Activated CD4-positive, alpha-beta T cell treated with anti-CD3 and anti-CD28 coated beads, Interleukin-2, amount 50 U/mL, for 24 hours (primary cell): ENCODE measurements at places on chromosomes 16 and 17.

DNA sequence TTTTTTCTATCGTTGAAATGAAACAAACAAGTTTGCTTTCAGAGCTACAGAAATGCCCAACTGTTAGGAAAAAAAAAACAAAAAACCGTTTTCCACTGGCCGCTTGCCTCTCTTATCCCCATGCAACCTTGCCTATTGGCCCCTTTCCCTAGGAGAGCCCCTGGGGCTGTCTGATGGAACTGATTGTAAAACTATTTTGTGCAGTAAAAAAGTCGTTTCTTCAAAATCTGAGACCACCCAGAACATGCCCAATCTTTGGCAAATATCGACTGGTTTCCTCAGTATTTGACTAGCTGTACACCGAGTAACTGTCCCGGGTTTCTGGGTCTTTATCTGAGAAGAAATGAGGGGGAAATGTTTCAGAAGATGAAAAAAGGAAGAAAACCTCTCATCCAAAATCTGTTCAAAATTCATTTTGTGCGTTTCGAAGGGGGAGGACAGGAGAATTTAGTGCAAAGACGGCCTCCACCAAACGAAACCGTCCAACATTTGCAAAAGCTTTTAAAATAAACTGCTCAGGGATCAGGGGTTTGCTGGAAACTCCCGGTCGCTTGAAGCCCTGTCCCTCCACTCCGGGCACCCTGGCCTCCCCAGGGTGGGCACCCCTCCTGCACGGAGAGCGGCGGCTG lies 1.1 kb upstream of the GNAO1 start:
- no peak for DNase-seq

DNA sequence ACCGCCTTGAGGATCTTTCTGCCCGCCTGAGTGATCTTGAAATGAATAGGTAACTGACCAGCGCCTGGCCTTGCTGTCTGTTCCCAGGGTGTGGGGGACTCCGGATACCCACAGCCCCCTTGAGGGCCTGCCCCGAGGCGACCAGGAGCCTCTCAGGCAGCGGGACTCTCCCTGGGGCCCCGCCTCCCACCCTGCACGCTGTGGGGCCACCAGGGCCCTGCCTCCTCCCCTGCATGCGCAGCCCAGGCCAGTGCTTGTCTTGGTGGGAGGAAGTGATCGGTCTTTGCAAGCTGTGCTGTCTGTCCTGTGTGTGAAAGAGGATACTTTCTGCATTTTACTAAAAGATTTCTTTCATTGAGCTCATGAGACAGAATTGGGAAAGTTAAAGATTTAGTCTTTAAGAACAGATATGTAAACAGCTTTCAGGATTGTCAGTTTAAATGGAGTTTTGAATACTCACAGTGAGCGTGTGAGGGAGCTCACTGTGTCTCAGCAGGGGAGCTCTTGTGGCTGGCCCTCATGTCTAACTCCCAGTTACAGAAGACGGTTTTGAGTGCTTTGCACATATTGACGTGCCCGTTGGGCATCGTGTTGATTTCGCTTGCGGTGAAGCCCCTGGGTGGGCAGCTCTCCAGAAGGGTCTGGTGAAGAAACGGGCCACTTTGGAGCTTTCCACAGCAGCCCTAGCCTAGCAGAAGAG lies 36.1 kb upstream of the CAPN15 start:
- DNase-seq, result no peak

GRCh38 chr16:19102187-19102872 lies 11.4 kb upstream of the ITPRIPL2 start:
- DNase-seq, result no peak

DNA sequence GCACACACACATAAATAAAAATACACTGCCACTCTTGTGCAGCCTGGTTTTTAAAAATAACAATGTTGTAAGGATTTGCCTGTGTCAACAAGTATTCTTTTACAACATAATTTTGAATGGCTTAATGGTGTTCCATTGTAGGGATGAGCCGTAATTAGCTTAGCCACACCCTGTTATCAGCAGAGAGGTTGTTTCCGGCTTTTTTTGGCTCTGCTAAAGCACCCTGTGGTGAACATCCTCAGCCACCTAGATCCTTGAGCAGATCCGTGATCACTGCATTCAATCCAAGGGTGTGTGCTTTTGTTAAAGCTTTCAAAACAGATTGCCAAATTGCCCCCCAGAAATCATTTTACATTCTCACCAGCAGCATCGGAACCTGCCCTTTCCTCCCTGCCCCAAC lies 7.0 kb downstream of the KATNB1 start:
- DNase-seq, result no peak

GRCh38 chr17:70120425-70120824 lies 45.4 kb downstream of the KCNJ16 start:
- DNase-seq, result no peak

- DNase-seq, result no peak
These were observed 68.0 kb downstream of the KNOP1 start for GRCh38 chr16:19649980-19650379.

DNA sequence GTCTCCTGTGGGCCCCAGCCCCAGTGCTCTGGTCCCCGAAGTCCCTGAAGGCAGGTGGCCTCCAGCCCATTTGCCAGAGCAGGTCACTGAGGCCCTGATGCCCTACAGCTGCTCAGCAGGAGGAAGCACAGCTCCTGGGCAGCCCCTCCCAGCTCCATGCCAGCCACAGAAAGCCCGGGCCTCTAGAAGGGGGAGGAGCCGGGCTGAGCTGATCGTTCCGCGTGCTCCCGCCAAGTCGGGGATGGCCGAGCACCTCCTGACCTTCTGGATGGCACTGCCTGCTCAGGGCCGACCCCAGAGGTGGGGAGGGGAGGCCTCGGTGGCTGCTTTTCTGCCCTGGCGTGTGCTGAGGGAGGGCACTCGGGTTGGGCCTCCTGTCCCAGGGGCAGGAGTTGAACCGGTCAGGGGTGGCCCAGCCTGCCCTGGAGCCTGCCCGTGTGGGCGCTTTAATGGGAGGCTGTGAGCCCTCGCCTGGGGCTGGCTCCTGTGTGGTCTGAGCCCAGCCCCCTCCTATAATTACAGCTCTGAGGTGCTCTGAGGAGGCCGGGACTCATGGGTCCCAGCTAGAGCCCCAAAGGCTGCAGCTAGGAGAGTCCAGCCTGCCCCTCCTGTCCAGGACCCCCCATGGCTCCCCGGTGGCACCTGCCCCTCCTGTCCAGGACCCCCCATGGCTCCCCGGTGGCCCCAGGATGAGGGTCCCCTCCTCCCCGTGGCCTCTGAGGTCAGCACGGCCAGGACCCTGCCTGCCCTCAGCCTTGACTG lies 29.7 kb downstream of the ZFPM1 start:
- no peak for DNase-seq

- no peak for DNase-seq
These were observed 265.1 kb downstream of the WWOX start for GRCh38 chr16:78364556-78364880.

- DNase-seq, result no peak
These were observed 60.3 kb upstream of the LHX1 start for GRCh38 chr17:36876966-36877365.

- DNase-seq, result peak; percentile 82
These were observed 1.5 kb downstream of the HCFC1R1 start for GRCh38 chr16:3022208-3022683.

- DNase-seq, result no peak
These were observed 120.6 kb downstream of the GOSR1 start for GRCh38 chr17:30597776-30598288.

- DNase-seq, result no peak
These were observed 49.8 kb upstream of the USP7 start for GRCh38 chr16:9013508-9013864.

GRCh38 chr17:17141860-17142552 lies 64.1 kb downstream of the PLD6 start:
- DNase-seq, result no peak

DNA sequence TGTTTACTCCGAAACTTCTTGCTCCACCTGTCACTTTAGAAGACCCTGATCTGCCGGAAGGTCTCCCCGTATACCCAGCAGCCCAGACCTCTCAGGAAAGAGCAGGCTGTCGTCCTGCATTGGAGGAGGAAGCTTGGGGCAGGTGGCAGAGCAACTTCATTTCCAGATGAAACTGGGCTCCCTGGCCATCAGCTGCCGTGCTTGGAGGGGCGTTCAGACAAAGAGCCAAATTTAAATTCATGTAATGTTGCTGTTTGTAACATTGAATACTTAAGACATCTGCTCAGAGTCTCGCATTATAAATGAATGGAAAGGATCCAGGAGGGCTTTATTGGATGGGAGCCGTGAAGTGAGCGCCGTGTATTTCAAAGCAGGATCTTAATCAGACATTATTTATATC lies 628.5 kb downstream of the MAF start:
- DNase-seq, result no peak

DNA sequence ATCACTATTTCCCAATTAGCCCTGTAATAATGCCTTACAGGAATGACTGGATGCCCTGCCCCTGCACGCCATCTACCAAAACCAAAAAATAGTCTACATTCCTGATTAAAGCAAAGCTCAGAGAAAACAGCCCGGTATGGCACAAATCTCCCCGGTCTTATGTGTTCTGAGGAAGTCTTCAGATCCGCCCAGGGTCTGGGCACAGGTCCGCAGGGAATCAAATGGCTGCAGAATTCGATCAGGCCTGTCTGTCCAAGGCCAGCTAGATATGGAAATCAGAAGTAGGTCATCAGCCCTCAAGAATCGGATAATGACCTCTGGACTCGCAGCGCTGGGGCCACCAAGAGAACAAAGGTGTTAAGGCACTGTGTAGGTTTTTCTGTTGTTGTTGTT lies 171.0 kb downstream of the ZFHX3 start:
- DNase-seq, result no peak

GRCh38 chr16:48291754-48292153 lies 44.4 kb upstream of the ABCC11 start:
- DNase-seq, result no peak

- DNase-seq, result no peak
These were observed 189.6 kb upstream of the NLRP1 start for GRCh38 chr17:5773816-5774360.

GRCh38 chr17:78430892-78431691 lies 52.6 kb downstream of the PGS1 start:
- no peak for DNase-seq

DNA sequence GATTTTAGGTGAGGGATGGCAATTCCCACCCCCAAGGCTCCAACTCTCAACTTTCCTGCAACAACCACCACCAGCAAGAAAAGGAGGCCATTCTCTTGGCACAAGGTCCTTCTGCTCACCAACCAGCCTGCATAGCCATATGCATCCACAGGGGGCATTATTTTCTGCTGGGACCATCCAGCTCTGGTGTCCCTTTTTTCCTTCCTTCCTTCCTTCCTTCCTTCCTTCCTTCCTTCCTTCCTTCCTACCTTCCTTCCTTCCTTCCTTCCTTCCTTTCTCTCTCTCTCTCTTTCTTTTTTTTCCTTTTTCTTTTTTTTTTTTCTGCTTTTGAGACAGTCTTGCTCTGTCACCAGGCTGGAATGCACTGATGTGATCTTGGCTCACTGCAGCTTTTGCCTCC lies 21.1 kb upstream of the COX10 start:
- DNase-seq, result no peak

- DNase-seq, result no peak
These were observed 21.2 kb downstream of the SOCS3 start for GRCh38 chr17:78338486-78339259.

- no peak for DNase-seq
These were observed 40.8 kb downstream of the LDHD start for GRCh38 chr16:75075688-75076268.

DNA sequence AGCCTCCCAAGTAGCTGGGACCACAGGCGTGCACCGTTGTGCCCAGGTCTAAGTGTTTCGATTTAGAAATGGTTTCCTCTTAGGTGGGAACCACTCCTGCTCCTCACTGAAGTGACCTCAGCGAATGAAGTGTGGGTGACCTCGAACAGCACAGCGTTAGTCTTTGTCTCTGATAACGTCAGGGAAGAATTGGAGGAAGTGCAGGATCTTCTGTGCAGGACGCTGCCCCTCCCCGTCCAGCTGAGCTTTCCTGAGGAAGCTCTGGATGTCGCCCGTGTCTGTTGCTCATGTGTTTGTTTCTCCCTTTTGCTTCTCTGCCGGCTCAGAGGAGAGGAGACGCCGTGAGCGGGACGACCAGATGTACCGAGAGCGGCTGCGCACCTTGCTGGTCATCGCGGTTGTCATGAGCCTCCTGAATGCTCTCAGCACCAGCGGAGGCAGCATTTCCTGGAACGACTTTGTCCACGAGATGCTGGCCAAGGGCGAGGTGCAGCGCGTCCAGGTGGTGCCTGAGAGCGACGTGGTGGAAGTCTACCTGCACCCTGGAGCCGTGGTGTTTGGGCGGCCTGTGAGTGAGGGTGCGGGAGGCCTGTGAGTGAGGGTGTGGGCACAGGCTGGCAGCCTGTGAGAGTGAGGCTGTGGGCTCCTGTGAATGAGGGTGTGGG lies 15.6 kb downstream of the SPG7 start:
- DNase-seq, result no peak

DNA sequence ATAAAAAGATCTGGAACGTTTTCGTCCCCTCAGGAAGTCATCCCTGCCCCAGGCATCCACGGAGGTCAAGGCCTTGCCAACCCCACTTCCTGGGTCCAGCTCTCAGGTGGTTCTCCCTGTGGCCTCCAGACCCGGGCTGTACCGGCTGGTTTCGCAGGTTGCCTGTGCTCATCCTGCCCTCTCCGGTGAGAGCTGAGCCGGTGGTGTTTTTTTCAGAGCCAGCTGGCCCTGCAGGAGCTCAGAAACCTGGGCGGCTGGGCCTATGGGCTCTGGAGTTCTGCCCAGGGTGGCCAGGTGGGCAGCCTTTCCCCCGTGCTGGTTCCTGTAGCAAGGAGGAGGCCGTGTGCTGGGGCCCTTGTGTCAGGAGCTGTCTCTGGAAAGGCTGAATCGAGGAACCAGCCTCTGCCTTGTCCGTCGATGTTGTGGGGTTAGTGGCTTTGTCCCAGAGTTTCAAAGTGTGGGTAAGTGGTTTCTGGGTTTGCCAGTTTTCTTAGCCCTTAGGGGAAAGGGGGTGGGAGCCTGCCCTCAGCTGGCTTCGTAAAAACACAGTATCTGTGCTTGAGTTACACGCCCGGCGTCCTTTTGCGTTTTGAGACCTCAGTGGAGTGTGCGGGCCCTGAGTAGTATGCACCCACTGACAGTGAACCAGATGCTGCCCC lies 23.6 kb downstream of the C16orf90 start:
- no peak for DNase-seq
